ENCODE measurements at places on chromosomes 3 and 15. TPM values are rescaled to one million over a fixed set of nuclear protein-coding genes. Genes with fewer than 3 reads are reported as not detected.
A peak's percentile ranks its signal among the peaks of the same experiment; 100 is the strongest.

DNA sequence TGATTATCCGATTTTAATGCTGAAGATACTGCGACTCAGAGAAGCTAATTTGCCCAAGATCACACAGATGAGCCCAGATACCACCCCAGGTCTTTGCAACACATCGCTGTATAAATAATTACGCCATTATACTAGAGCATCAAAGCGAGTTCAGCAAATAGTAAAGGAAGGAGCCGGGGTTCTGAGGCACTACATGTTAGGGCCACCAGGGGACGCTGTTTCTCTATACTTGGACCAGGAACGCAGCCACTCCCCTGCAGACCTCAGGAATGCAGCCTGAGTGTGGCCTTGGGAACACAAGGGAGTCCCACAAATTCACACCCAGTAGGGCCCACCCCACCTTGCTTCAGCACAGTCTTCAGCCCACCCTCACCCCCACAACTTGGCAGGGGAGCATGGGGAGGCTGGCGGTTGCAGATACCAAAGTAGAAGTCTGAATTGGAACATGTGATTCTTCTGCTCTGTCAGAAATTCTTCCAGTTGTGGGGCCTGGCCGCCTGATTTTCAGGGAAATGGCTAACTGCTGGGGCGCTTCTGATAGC, 57.8 kb upstream of the RYK start:
- peak; percentile 79 for ATAC-seq

DNA sequence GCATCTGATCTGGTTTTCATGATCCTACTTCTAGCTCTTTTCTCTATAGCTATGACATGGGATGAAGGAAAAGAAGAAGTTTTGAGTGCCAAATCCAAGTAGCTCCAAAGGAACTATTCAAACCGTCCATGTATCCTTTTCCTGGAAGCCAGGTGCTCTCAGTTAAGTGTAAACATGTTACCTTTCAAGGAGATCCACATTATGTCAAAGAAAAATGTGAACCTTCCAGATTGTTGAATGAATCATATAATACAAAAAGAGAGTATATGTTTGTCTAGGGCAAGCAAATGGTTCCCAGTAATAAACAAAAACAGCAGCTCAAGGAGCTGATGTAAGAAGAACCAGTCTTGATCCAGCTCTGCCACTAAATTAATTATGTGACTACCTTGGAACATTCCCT, 534.9 kb downstream of the MAGI1 start:
- ATAC-seq: no peak

- peak; percentile 99 for ATAC-seq
Observed at GRCh38 chr3:144394032-144394431, 422.4 kb downstream of the DIPK2A start.

DNA sequence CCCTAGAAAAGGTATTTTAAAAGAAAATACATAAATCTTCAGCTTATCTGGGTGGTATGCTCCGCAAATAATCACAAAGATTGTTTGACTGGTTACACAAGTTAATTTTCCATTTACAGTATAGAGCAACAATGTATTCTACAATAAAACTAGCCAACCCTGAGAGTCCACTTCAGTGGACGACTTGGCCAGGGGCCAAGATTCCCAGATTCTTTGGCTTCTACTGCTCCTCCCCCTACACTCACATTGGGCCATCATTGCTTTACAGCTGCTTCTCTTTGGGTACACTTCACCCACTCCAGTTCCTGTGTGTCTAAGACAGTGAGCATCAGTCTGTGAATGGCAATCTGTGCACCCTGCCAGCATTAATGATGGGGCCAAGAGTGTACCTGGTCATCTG, 17.2 kb upstream of the PRICKLE2 start:
- ATAC-seq: no peak

Gene GOLGA6B
- total RNA-seq: 1.4 TPM

DNA sequence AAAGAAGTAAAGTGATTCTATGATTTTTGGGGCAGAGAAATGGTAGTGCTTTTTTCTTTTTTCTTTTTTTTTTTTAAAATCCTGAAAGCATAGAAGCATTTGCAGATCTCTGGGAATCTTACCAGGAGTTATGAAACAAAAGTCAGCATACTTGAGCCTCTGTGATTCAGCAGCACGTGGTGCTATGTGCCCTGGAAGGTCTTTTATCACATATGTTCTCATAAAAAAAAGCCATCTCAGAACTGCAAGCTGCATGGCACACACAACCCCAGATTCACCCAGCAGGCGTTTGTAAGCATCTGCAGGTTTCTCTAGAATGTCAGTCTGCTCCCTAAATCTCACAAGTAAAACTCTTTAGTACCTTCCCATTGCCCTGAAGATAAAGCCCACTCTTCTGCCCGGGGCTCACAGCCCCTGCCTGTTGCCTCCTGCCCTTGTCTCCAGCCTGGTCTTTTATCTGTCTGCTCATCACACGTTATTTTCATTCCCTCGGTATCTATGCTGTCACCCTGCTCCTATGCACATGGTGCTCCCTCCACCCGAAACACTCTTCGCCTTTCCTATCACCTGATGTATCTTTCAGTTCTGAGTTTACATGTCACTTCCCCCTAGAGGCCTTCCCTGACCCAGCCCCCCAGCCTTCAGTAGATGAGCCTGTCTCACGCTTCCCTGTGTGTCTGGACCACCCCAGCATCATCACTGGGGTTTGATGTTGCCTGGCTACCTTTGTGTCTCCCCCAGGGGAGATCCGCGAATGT, 72.4 kb downstream of the CHDH start:
- peak; percentile 17 for ATAC-seq

Gene CIP2A
- total RNA-seq: 14.8 TPM

Gene SOX14
- 13.2 TPM for total RNA-seq

DNA sequence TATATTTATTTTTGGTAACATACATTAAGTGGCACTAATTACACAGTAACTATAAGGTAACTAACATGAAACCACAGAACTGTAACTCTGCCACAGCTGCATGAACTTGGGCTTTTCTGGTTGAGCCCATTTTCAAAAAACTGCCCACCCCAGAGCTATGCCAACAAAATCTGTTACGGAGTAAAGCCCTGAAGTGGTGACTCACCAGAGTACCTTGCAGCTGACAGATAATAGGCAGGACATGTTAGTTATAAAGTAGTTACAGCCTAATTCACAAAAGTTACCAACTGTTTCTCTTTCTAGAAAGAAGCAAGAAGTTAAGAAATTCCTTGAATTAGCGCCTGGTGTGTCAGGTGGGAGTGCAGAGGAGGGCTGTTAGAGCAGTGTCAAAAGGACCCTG, 1.5 kb upstream of the GPX1 start:
- ATAC-seq: no peak

Gene GOLGA8R
- 1.2 TPM for total RNA-seq

DNA sequence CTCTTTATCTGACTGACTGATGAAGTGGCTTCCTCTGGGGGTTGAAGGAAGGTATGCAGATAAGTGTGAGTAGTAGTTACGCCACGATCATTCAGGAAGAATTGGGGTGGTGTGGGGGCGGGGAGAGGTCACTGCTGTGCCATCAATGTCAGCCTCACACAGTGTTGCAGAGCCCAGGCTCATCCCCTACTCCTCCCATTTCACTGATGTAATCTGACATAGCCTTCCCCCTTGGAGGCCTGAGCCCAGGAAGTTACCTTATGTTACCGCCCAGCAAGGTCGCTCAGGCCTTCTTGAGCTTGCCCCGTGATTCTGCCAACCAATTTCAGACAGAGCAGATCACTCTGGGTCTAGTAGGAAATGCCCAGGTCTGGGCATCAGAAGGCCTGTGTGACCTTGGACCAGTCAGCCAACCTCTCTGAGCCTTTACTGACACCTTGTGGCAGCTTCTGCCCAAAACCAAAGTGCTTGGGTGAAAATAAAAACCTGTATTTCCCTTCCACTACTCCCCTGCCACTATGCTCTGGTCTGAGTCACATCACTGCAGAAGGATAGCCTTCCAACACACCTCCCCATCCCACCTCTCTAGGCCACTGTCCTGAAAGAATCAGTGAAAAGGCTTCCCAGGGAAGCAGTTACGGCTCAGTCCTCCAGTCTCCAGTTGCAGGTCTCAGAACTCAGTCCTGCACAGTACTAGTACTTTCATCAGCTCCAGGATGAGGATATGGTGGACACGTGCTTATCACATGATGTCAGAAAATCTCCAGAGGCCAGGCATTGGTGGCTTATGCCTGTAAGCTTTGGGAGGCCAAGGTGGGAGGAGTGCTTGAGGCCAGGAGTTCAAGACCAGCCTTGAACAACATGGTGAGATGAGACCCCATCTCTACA, 28.1 kb upstream of the INSYN1 start:
- ATAC-seq: peak; percentile 86

GRCh38 chr3:177816667-177817208, 619.5 kb upstream of the TBL1XR1 start:
- ATAC-seq: no peak

GRCh38 chr15:101065570-101066221, 146.5 kb downstream of the LRRK1 start:
- no peak for ATAC-seq

- no peak for ATAC-seq
Observed at GRCh38 chr3:66723231-66723630, 222.4 kb upstream of the LRIG1 start.

DNA sequence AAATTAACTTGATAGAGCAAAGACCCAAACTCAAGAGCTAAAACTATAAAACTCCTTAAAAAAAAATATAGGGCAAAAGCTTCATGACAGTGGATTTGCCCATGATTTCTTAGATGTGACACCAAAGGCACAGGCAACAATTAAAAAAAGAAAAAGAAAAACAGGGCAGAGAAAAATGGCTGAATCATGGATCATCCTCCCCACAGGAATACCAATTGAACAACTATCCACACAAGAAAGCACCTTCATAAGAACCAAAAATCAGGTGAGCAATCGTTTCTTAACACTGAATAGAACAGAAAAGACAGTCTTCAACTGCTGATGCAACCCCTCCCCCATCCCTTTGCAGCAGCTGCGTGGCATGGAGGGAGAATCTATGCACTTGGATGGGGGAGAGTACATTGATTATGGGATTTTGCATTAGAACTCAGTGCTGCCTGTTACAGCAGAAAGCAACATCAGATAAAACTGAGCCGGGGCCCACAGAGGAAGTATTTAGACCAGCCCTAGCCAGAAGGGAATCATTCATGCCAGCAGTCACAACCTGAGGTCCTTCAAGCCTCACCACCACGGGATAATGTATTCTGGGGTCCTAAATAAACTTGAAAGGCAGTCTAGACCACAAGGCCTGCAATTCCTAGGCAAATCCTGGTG, 15.7 kb downstream of the C3orf33 start:
- no peak for ATAC-seq

DNA sequence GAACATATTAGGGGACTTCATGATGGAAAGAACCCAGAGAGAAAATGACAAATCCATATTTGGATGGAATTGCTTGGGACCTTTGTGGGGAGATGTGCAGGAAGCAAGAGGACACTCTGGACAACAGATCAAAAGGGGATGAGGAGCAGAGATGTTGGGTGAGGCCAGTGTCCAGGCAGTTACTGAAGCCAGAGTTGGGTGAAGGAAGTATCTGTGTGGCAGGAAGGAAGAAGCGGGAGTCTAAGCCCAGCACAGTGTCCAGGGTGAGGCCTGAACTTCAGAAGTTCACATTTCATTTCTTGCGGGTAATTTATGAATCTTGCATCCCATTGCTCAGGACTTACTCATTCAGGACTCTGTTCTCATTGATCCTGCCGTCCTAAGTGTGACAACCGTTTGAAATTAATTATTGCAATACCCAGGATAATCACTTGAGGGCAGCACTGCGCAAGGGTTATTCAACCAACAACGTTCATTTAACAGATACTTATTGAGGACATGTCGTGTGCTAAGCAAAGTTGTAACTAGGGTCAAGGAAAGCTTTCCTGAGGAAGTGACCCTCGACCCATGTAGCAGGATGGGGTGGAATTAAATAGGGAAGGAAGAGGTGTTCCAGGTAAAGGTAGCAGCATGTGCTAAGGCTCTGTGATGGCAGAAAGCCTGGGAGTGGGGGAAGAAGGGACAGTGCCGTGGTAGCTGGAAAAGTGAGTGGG, 61.3 kb upstream of the CMTM8 start:
- ATAC-seq: peak; percentile 41

- ATAC-seq: no peak
Observed at GRCh38 chr3:178202194-178202593, 334.0 kb upstream of the KCNMB2 start.

DNA sequence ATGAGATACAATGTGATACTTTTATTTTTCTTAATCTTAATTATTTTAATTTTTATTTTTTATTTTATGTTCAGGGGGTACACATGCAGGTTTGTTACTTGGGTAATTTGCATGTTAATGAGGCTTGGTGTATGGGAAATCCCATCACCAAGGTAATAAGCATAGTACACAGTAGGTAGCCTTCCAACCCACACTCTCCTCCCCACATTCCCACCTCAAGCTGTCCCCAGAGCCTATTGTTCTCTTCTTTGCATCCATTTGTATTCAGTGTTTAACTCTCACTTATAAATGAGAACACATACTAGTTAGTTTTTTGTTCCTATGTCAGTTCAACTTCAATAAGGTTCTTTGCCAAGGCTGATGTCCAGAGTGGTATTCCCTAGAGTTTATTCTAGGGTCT, 1375.4 kb downstream of the NSUN3 start:
- ATAC-seq: no peak

- ATAC-seq: no peak
Observed at GRCh38 chr15:63999177-63999576, 47.1 kb downstream of the DAPK2 start.

- ATAC-seq: no peak
Observed at GRCh38 chr3:32104492-32104891, 1.9 kb upstream of the GPD1L start.

Gene ADGRG7
- total RNA-seq: not detected

Gene ATP1B3
- total RNA-seq: 62.9 TPM

- no peak for ATAC-seq
Observed at GRCh38 chr3:13474776-13475303, 5.3 kb upstream of the HDAC11 start.

DNA sequence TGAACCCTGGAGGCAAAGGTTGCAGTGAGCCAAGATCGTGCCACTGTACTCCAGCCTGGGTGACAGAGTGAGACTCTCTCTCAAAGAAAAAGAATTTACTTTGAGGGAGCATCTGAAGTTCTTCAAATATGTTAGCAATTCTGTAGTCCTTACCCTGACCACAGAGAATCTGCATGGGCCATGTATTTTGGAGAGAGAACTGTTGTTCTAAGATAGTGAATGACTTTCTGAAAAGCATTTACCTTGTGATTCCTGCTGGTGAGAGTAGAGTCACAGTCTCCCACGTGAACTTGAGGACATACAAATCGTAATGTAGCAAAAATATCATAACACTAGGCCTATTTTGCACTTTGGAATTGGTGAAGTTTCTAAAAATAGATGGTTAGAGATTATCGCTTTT, 3.9 kb downstream of the BRK1 start:
- ATAC-seq: no peak

GRCh38 chr3:146090521-146090920, 70.5 kb downstream of the PLOD2 start:
- ATAC-seq: no peak

- ATAC-seq: no peak
Observed at GRCh38 chr3:46021516-46021915, 5.8 kb downstream of the XCR1 start.
